ENCODE measurements at places on chromosomes 5 and 9.

DNA sequence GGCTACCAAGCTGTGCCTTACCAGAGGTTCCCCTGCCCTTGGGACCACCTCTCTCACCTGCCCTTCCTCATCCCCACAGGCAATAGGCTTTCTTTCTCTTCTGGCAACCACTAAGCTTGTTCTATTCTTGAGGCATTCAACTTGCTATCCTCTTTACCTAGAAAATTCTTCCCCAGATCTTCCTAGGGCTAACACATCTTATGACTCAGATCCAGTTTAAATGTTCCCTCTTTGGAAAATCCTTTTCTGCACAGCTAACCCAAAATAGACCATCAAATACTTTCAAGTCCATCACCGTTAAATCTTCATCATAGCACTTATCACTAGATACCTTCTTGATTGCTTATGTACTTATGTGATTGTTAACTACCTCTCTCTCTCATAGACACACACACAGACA, 93.7 kb downstream of the ENC1 start:
- DNase-seq, result no peak

GRCh38 chr5:27472871-27473270, 434.5 kb upstream of the CDH9 start:
- DNase-seq, result no peak

DNA sequence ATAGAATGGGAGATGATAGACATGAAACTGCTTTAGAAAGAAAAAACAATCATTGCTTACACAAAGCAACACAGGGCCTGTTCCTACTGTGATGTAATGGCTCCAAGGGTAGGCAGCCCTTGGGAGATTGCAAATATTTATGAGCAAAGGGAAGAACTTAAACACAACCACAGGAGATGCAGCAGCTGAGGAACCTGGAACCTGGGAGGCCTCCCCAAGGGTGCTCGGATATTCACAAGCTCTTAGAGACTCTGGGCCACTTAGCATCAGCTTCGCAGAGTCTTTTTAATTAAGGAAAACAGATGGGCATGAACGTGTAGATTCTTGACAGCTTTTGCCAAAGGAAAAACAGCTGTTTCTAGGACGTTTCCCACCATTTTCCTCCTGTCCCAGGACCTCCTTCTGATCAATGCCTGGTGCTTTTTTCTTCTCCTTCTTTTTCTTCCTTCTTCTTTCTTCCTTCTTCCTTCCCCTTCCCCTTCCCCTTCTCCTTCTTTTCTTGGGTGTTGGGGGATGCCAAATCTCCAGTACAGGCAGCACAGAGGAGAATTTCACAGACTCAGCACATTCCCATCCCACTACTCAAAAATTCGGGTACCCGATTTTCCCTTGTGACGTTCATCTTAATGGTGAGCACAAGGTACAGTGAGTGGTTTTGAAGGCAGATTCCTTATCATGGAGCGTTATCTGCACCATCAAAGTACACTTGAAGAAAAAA, 28.1 kb upstream of the TCF7 start:
- DNase-seq, result peak; percentile 51

DNA sequence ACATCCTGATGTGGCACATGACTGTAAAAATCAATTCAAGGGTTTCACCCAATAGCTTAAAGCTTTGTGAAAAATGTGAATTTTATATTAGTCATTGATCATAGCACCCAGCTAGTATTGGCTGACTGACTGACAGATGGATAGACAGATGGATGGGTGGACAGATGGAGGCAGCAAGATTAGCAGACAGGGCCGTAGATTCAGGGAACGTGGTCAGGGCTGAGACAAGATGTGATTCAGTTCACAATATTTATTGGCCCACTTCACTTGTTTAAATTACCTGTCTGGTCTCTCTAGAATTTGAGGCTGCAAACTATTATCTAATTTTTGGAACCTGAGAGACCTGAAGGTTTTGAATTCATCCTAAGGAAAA, 12.0 kb upstream of the PCSK5 start:
- DNase-seq, result no peak

DNA sequence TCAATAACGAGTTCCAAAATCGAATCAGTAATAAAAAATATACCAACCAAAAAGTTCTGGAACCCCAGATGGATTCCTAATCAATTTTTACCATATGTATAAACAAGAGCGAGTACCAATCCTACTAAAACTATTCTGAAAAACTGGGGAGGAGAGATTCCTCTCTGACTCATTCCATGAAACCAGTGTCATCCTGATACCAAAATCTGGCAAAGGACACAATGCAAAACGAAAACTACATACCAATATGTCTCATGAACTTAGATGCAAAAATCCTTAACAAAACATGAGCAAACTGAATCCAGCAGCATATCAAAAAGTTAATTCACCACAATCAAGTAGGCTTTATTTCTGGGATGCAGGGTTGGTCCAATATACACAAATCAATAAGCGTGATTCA, 30.5 kb upstream of the MACIR start:
- DNase-seq, result no peak

- DNase-seq, result no peak
These were observed 19.3 kb downstream of the CDKN2A start for GRCh38 chr9:21974722-21975409.

- no peak for DNase-seq
These were observed 210.2 kb downstream of the TSSK1B start for GRCh38 chr5:113224605-113225065.

GRCh38 chr9:35186524-35186923, 24.7 kb downstream of the UNC13B start:
- DNase-seq, result no peak

DNA sequence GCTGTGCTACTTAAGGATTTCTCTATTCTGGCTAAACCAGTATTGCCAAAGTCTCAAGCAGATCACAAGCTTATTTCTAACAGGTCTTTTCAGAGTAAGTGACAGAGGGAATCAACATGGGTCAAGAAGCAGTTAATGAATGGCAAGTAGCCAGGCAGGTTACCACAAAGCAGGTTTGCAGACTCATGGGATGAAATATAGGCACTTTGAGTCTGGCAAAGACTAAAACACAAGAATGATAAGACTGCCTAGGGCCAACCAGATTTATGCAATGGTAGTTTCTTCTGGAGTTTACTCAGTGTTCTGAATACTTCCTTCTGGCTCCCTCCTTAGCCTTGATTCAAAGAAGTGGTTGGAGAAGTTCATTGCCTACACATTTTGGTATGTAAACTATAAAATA, 3.6 kb downstream of the HMGCS1 start:
- no peak for DNase-seq

- no peak for DNase-seq
These were observed 221.3 kb upstream of the TAS2R1 start for GRCh38 chr5:9851458-9851857.

- DNase-seq, result no peak
These were observed 37.4 kb downstream of the PRRX2 start for GRCh38 chr9:129702589-129703520.
